ENCODE measurements at places on chromosomes 16 and 17. TPM values are rescaled to one million over a fixed set of nuclear protein-coding genes. Genes with fewer than 3 reads are reported as not detected.

The ZG16 gene
- not detected for total RNA-seq

The CFAP97D1 gene
- total RNA-seq, result 0.12 TPM

The ZFP3 gene
- 1.6 TPM for total RNA-seq

The SUMO2 gene
- 139 TPM for total RNA-seq

The ODAD4 gene
- total RNA-seq, result 1.8 TPM

The CHD9NB gene
- 4.2 TPM for total RNA-seq

The HSPB9 gene
- total RNA-seq, result not detected

The PROCA1 gene
- total RNA-seq, result 11.3 TPM

The SPNS2 gene
- total RNA-seq, result 2.3 TPM

The KRTAP4-3 gene
- not detected for total RNA-seq

GRCh38 chr17:70313086-70313852 is 143.9 kb downstream of the KCNJ2 start:
- DNase-seq, result no peak

DNA sequence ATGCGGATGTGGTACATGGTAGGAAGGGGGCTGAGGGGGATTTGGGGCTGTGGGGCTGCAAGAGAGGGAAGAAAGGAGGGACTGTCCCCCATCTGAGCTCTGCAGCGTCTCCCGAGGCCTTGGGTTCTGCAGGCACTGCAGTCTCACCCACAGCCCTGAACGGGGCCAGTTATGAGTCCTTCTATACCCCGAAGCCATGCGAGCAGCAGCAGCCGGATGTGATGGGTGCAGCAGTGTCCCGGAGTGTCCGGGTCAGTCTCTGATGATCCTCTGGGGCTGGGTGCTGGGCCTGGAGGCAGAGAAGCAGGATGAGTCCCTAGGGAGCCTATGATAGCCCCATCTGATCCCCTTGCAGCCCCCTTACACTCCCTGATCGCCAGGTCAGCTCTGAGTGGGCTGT is 41.5 kb downstream of the CPNE2 start:
- no peak for DNase-seq

GRCh38 chr16:31480851-31481536 is 1.9 kb upstream of the SLC5A2 start:
- no peak for DNase-seq

DNA sequence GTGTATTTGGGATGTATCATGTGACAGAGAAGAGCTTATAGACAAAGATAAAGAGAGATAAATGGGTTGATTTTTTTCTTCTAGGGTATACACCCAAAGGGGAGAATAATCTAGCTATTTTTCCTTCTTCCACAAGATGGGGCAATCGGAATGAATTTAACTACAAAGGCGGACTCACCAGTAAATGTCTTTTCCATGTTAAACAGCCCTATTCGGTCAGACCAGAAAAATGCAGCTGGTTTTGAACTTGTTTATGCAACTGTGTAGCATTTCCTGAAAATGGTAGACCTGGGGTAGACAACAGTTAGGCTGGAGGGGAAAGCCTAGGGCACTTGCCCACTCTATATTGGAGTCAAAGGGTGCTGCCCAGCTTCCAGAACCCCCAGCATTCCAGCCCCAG is 477.1 kb downstream of the TOX3 start:
- peak; percentile 80 for DNase-seq

DNA sequence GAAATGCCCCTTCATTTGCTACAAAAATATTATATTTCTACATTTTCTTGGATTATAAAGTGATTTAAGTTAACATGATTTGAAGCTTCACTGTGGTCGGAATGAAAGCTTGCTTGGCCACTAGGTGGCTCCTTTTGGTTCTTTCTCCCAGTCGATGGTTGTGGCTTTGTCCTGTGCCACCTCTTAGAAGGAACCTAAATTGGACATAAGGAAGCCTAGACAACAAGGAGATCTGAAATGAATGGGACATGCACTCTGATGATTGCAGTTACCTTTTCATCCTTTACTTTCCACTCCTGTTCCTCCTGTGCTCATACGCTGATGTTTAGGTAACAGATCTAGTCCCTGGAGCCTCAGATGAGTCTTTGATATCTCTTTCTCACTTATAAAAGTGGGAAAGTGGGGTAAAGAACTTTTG is 39.2 kb downstream of the FTO start:
- DNase-seq, result peak; percentile 73

DNA sequence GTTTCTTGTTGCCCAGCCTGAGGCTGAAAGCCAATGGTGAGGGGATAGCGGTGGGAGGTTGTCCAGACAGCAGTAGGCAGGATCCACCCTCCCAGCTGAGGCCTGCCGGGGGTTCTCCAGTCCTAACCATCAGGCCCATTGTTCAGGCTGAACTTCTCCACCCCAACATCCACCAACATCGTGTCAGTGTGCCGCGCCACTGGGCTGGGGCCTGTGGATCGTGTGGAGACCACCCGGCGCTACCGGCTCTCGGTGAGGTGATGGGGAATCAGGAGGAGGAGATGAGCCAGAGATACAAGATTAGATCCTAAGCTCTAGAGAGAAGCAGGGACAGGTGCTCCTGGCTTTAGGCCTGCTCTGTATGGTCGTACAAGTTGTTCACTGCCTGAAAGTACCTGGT is 5.8 kb downstream of the PFAS start:
- no peak for DNase-seq

GRCh38 chr16:7964744-7965143 is 625.6 kb downstream of the TMEM114 start:
- DNase-seq, result no peak

GRCh38 chr16:72042157-72042660 is 12.1 kb upstream of the HP start:
- no peak for DNase-seq

DNA sequence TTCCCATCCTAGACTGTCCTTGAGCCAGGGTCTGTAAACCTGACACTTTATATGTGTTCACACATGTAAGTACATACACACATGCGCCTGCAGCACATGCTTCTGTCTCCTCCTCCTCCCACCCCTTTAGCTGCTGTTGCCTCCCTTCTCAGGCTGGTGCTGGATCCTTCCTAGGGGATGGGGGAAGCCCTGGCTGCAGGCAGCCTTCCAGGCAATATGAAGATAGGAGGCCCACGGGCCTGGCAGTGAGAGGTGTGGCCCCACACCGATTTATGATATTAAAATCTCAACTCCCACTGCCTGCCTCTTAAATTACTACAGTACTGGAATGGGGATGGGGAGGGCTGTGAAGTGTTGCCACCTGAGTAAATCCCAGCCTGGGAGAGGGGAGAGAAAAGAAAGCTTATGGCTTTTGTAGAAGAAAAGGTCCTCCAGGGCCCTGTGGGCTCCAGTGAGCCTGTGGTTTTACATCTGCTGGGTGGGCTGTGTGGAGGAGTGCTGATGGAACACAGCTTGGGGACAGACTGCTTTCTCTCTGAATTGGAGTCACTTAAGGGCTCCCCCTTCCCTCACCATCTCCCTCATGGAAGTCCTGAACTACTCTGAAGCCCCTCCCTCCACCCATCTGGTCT is 990 bp upstream of the WNK4 start:
- no peak for DNase-seq

GRCh38 chr16:4850211-4850610 is 2.9 kb downstream of the UBN1 start:
- DNase-seq, result no peak

DNA sequence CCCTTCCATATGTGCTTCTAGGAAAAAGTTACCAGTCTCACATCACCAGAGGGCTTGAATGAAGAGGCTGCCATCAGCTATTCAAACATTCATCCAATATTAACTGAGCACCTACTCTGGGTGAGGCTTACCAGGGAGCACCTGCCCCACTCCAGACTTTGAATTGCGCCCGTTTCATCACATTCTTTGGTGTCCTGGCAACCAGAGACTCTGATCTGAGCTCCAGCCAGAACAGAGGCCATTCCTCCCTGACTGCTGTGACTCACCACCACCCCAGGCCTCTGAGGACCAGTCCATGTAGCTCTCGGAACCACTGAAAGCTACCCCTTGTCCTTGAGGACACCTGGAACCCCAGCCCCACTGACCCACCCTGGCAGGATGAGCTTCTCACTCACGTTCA is at the start of gene C16orf96:
C16orf96 (plus strand) TSS at position 229 of the 400 bp plus-strand sequence; CDS start at position 379, 150 bp downstream.
- no peak for DNase-seq

- peak; percentile 79 for DNase-seq
These were observed 74.0 kb downstream of the SEC14L1 start for GRCh38 chr17:77214743-77215142.

DNA sequence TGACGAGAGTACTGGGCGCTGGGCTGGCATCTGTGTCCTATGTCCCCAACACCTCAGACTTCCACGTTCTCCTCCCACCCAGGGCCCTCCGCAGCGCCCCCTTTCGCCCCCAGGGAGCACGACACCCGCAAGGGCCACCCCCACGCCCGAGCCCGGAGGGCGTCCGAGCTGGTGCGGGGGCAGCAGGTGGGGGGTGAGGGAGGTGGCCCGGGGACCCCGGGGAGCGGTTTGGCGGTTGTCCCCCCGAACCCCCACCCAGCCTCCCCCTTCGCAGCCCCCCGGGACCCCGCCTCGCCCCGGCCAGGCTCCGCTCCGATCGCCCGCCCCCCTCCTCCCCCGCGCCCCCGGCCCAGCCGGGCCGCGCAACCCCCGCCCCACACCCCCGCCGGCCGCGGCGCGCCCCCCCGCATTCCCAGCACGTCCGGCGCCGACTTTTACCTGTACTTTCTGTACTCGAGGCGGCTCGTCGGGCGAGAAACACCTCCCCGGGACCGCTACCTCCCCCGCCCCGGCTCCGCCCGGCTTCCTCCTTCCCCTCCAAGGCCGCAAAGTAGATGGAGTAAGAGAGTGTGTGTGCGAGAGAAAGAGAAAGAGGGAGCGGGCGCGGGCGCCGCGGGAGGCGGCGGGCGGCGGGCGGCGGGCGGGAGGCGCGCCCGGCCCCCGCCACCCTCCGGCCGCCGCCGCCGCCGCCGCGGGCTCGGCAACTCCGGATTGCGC is 901 bp downstream of the CDYL2 start:
- peak; percentile 58 for DNase-seq

- DNase-seq, result no peak
These were observed 86.0 kb upstream of the AMZ2 start for GRCh38 chr17:68161644-68162428.

- no peak for DNase-seq
These were observed 26.7 kb downstream of the MAF start for GRCh38 chr16:79573884-79574283.

GRCh38 chr16:3511286-3512180 is 10.7 kb downstream of the CLUAP1 start:
- DNase-seq, result no peak

DNA sequence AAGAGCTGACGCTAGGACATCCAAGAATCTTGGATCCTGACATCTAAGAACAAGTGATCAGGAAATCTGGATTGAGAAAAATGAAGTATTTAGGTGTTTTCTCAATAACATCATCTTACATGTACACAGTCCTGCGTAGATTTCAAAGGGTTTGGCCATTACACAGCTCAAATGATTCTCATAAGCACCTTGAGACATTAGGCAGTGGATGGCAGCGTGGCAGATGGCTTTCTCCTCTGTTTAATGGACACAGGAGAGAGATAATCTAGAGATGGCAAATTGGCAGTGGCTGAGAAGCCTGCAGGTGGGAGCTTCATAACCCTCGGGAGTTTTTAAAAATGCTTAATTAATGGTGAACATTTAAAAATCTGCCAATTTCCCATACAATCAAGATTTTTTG is 137.5 kb downstream of the ZFHX3 start:
- no peak for DNase-seq

DNA sequence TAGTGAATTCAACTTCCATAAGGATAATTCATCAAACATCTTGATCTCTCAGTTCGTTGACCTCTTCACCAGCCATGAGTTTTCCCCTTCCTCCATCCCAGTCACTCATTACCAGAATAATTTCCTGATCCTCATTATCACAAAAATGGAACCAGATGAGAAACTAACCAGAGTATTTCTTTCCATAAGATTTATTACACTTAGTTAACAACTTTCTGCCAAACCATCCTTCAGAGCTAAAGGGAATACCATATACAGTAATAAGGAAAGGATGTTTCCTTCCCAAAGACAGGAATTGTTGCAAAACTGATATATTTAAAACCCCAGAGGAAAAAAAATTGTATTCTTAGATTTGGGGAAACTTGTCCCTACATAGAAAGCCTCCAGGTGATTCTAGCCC is 8.6 kb downstream of the KRTAP29-1 start:
- DNase-seq, result no peak

DNA sequence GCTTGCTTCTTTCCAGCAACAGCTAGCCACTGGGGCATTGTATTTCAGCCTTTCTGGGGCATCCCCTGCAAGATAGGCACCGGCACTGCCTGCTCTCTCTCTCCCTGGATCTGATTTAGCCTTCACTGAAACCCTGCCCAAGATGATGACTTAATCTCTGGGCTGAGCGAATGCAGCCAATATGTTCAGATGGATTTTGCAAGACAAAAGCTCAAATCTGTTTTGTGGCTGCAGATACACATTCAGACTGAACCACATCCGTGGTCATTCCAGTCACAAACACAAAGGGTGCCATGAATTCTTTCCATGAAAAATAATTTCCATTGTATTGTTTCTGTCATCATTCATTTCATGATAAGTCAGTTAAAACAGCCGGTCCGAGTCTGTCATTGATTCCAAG is 24.2 kb downstream of the SOST start:
- no peak for DNase-seq

GRCh38 chr16:12235110-12235509 is 258.6 kb downstream of the SNX29 start:
- DNase-seq, result no peak

DNA sequence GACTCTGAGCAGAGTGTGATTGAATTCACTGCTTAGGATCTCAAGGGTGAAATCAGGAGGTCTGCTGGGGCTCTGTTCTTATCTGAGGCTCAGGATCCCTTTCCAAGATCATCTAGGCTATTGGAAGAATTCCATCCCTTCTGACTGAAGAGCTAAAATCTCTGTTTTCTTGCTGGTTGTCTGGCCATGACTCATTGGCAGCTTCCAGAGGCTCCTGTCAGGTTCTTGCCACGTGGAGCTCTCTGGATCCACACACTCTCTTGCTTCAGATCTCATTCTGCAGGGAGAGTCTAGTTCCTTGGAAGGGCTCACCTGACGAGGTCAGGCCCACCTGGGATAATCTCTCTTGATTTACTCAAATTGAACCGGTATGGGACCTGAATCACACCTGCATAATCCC is 930.7 kb downstream of the CDH8 start:
- DNase-seq, result no peak

- no peak for DNase-seq
These were observed 127.8 kb upstream of the KCNJ16 start for GRCh38 chr17:69947027-69947759.

DNA sequence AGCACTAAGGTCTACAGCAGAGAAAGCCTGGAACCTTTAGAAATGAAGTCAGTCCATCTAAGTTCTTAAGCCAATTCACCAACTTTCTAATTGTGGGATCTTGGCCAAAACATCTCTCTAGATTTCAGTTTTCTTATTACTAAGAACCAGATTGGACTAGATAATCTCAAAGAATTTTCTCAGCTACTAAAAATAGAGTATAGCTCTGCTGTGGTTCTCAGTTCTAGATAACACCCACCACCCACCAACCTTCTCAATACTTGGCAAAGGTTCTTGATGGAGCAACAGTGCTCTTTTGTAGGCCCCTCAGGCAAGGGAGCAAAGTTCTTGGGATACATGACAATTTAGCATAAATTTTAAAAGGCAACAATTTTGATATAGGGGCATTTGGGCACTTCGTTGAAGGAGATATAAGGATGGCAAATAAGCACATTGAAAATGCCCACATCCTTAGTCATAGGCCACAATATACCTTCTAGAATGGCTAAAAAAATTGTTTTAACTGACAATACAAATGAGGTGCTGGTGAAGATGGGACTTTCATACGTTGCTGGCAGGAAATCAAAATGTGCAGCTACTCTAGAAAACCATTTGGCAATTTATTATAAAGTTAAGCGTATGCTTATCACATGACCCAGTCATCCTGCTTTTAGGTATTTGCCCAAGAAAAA is 74.4 kb upstream of the TMEM132E start:
- DNase-seq, result no peak

GRCh38 chr16:1003391-1004347 is 22.1 kb downstream of the SOX8 start:
- no peak for DNase-seq
